ENCODE measurements at places on chromosomes 4 and X. TPM values are rescaled to one million over a fixed set of nuclear protein-coding genes. Genes with fewer than 3 reads are reported as not detected.

MAGEC1 gene
- total RNA-seq = not detected

F9 gene
- total RNA-seq = not detected

UGT2A1 gene
- not detected for total RNA-seq

TMEM150C gene
- total RNA-seq = 9.2 TPM

TMLHE gene
- total RNA-seq = 20.5 TPM

C4orf51 gene
- not detected for total RNA-seq

MAGEA4 gene
- not detected for total RNA-seq

PFKFB1 gene
- 18.5 TPM for total RNA-seq

PDCL2 gene
- total RNA-seq = not detected

SPANXN3 gene
- not detected for total RNA-seq

PABPC1L2B gene
- total RNA-seq = not detected

CWH43 gene
- total RNA-seq = not detected

AREG gene
- 41.0 TPM for total RNA-seq

CHRDL1 gene
- 248 TPM for total RNA-seq

CNKSR2 gene
- 0.80 TPM for total RNA-seq

TEC gene
- total RNA-seq = 5.4 TPM

HS6ST2 gene
- 0.19 TPM for total RNA-seq

NOP14 gene
- total RNA-seq = 37.5 TPM

HEPH gene
- 3.9 TPM for total RNA-seq

ARMCX4 gene
- total RNA-seq = 10.1 TPM

SLC9A7 gene
- 1.3 TPM for total RNA-seq

PF4V1 gene
- total RNA-seq = not detected

PNCK gene
- total RNA-seq = 1.4 TPM

CXXC4 gene
- total RNA-seq = 1.1 TPM

SPATA18 gene
- total RNA-seq = 7.2 TPM

Measured in mesenteric fat pad (tissue), 1 donor.